ENCODE measurements at places on chromosomes 16 and 17. TPM values are rescaled to one million over a fixed set of nuclear protein-coding genes. Genes with fewer than 3 reads are reported as not detected.
A peak's percentile ranks its signal among the peaks of the same experiment; 100 is the strongest.

Gene HOXB4
- total RNA-seq: 1.9 TPM

Gene RPH3AL
- 1.8 TPM for total RNA-seq

Gene ODAD4
- total RNA-seq: 0.56 TPM

Gene ENPP7
- total RNA-seq: not detected

Gene CCT6B
- total RNA-seq: 1.7 TPM

Gene ACSM2A
- not detected for total RNA-seq

Gene ABCC6
- total RNA-seq: 0.56 TPM

Gene PPM1E
- under 0.01 TPM for total RNA-seq

Gene USP6
- not detected for total RNA-seq

- H3K27ac ChIP-seq: no peak overlapping the region
- DNase-seq: peak; percentile 69
- H3K4me3 ChIP-seq: peak overlapping the region; percentile 79
- peaks cover 6% of the 10 kb centered on the region for H3K4me1 ChIP-seq
Observed at GRCh38 chr17:36602924-36603384, 1.6 kb downstream of the MRM1 start.

DNA sequence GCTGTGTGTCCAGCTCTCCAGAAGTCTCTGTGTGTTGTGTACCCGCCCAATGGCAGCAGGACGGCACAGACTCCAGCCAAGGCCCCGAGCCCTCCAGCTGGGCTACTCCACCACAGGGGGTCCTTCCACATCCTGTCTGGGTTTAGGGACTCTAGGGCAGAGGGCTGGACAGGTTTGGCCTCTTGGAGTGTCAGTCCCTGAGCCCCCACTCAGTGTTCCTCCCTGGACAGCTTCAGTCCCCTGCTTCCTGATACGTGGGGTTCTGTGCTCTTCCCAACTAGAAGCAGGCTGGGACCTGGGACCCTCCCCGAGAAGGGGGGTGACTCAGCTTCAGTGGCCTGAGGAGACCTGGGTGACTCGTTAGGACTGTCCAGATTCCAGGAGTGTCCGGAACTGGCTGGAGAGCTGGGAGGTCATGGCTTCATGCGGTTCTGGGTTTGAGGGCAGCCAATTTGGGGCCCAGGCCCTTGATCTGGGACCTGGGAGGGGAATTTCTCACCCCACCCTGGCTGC lies 4.2 kb downstream of the CDK3 start:
- H3K4me1 ChIP-seq: peaks cover 7% of the 10 kb centered on the region
- H3K27me3 ChIP-seq: no peaks in the 10 kb centered on the region
- H3K36me3 ChIP-seq: peaks cover 3% of the 10 kb centered on the region
- no peak overlapping the region for H3K4me3 ChIP-seq
- peak; percentile 58 for DNase-seq
- 0 out of 2 replicates have a peak overlapping the region, but pooled peaks have one; percentile 6 for H3K27ac ChIP-seq

DNA sequence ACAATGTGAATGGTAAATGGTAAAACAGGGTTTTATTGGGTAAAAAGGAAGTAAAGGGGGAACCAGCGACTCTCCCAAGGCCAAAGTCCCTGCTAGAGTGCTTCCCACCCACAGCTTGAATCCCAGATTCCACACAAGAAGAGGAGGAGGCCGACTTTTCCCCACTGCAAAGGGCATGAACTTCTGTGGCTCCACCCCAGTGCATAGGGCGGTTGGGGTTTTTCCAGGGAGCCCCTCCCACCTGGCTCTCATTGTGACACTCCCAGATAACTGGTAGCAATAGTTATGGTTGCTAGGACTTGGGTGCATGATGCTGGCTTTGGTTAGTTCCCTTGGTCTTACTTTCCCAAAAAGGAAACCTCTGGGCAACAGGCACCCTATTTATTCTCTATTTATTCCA lies 666.0 kb upstream of the CA10 start:
- no peaks in the 10 kb centered on the region for H3K27me3 ChIP-seq
- no peak overlapping the region for H3K27ac ChIP-seq
- H3K4me1 ChIP-seq: no peaks in the 10 kb centered on the region
- no peaks in the 10 kb centered on the region for H3K36me3 ChIP-seq
- no peak overlapping the region for H3K4me3 ChIP-seq

DNA sequence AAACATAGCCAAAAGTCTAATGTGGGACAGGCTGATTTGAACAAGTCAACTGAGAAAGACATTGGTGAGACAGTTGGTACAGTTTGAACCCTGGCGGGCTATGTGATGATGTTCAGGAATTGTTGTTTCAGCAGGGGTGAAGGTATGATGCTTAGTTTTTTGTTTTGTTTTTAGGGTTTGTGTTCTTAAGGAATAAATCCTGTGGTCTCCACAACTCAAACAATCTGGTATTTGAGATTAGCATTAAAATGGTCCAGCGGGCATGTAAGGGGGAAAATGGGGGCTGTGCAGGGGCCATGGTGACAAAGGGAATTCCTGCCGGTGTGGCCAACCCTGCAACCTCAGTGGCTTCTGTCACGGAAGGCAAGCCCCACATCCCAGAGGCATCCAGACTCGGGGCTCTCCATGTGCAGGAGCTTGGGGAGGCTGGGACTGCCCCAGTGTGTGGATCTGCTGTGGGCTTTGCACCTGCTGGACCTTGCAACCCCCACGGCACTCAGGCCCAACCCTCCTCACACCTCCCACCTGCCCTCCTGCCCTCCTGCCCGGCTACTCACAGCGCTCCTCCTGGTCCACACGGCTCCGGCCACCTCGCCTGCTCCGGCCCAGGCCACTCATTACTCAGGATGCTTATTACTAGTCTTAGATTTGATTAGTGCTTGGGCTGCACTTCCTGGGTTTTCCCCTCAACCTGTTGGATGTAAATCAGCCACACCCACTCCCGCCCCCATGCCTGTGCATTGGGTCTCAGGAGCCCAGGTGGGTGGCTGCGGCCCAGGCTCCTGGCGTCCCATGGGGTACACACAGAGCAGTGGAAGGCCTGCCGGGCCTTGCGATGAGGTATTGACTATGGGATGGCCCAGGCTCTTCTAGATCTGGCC lies at the start of gene TNFRSF13B:
Gene TNFRSF13B, minus strand, starts transcription at position 661 of the 881 bp plus-strand sequence. Its CDS starts 43 bp downstream, at position 618.
- H3K27ac ChIP-seq: no peak within 1 kb of the TSS
- DNase-seq: no peak
- H3K4me3 ChIP-seq: no peak within 1 kb of the TSS
- peaks cover 21% of the 10 kb centered on the region for H3K27me3 ChIP-seq
- H3K36me3 ChIP-seq: no peaks in the 10 kb centered on the region

GRCh38 chr16:11642765-11643116 lies 25.5 kb upstream of the SNN start:
- H3K36me3 ChIP-seq: no peaks in the 10 kb centered on the region
- H3K27me3 ChIP-seq: no peaks in the 10 kb centered on the region
- peaks cover 10% of the 10 kb centered on the region for H3K4me1 ChIP-seq
- no peak for DNase-seq
- no peak overlapping the region for H3K4me3 ChIP-seq

- H3K27ac ChIP-seq: no peak overlapping the region
- H3K4me1 ChIP-seq: peaks cover 12% of the 10 kb centered on the region
- DNase-seq: no peak
- H3K27me3 ChIP-seq: no peaks in the 10 kb centered on the region
- peaks cover 4% of the 10 kb centered on the region for H3K36me3 ChIP-seq
Observed at GRCh38 chr16:3835089-3835602, 45.4 kb downstream of the CREBBP start.

DNA sequence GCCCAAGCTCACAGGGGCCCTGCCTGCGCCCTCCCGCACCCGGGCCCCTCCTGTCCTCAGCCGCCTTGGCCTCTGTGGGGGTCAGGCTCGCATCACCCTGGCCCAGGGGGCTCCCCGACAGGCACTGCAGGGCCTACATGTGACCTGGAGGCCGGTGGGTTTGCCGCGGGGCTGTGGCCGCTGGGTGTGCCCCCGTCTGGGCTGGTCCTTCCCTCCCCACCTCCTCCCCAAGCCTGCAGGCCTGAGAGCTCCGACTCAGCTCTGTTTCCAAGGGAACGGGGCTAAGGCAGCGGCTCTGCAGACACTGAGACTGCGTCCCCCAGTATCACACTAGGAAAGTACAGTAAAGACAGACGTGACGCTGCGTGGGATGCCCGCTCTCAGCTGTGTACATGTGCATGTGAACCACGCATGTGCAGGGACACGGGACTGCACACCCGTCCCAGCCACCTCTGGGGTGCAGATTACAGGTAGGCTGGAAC lies 16.5 kb upstream of the WDR45B start:
- H3K36me3 ChIP-seq: no peaks in the 10 kb centered on the region
- H3K4me3 ChIP-seq: no peak overlapping the region
- no peak overlapping the region for H3K27ac ChIP-seq
- no peaks in the 10 kb centered on the region for H3K27me3 ChIP-seq
- H3K4me1 ChIP-seq: no peaks in the 10 kb centered on the region

- no peak for DNase-seq
- H3K27ac ChIP-seq: no peak overlapping the region
- no peaks in the 10 kb centered on the region for H3K4me1 ChIP-seq
- peaks cover 19% of the 10 kb centered on the region for H3K36me3 ChIP-seq
Observed at GRCh38 chr17:67202503-67202902, 42.5 kb downstream of the HELZ start.

DNA sequence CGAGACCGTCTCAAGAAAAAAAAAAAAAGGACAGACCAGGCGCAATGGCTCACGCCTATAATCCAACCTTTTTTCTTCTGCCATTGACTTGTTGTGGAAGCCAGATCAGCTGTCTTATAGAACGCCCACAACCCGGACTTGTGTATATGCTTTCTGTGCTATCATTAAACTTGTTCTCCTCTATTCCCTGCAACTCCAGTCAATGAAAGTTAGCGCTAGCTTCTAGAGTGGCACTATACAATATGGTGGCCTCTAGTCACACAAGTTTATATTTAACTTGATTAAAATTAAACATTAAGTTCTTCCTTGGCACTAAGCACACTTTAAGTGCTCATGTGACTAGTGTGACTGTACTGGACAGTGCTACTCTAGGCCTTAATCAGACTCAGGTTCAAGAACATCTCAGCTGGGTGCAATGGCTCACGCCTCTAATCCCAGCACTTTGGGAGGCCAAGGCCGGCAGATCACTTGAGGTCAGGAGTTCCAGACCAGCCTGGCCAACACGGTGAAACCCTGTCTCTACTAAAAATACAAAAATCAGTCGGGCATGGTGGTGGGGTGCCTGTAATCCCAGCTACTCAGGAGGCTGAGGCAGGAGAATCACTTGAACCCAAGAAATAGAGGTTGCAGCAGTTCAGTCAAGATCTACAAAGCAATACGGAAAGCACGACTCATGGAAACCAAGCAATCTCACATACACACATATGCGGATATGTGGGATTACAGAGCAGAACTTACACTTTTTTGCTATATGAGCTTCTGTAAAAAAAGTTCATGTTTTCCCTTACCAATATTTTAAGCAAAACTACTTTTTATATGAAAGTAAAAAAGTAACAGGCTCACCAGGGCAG lies 18.8 kb upstream of the GLG1 start:
- no peaks in the 10 kb centered on the region for H3K27me3 ChIP-seq
- no peak overlapping the region for H3K27ac ChIP-seq
- no peak overlapping the region for H3K4me3 ChIP-seq
- H3K36me3 ChIP-seq: peaks cover 37% of the 10 kb centered on the region

- no peak overlapping the region for H3K4me3 ChIP-seq
- DNase-seq: no peak
- no peaks in the 10 kb centered on the region for H3K27me3 ChIP-seq
- peak overlapping the region; percentile 42 for H3K27ac ChIP-seq
Observed at GRCh38 chr17:76445697-76446448, 7.1 kb downstream of the UBE2O start.

GRCh38 chr16:66103211-66103610 lies 263.3 kb upstream of the CDH5 start:
- peak; percentile 58 for DNase-seq
- no peak overlapping the region for H3K27ac ChIP-seq
- peaks cover under 1% of the 10 kb centered on the region for H3K27me3 ChIP-seq
- H3K4me3 ChIP-seq: no peak overlapping the region
- peaks cover 6% of the 10 kb centered on the region for H3K4me1 ChIP-seq

DNA sequence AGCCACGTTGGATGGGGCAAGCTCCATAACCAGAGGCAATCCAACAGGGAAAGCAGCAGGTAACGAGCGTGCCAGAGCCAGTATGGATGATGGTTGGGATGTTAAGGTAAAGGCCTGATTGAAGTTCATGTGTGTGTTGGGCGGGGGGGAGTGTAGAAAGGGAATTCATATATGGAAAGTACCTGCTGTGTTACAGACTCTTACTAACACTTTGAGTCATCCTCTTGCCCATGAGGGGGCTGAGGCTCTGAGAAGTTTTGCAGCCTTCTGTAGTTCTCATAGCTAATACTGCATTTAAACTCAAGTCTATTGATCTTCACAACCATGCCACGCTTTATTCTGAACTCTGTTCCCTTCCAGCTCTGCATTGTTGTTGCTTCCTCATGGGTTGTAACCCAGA lies 28.5 kb downstream of the SYCE1L start:
- H3K4me3 ChIP-seq: no peak overlapping the region
- peaks cover 10% of the 10 kb centered on the region for H3K27me3 ChIP-seq
- no peaks in the 10 kb centered on the region for H3K4me1 ChIP-seq

DNA sequence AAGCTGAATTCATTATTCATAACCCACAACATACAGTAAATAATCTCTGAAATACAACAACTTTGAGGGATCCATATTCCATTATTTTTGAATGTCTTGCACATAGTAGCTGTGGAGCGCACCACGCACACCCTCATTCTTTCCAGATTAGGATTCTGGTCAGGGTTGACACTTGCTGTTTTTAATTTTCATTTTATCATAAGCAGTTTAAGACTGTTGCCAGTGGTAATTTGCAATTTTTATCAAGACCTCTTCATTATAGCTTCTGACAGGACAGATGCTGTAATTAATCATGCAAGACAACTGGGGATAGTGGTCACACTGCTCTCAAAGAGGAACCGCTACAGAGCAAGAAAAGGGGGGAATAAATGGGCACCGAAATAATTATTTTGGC lies 109.7 kb downstream of the TOX3 start:
- DNase-seq: no peak
- H3K27me3 ChIP-seq: no peaks in the 10 kb centered on the region
- no peak overlapping the region for H3K4me3 ChIP-seq
- H3K4me1 ChIP-seq: no peaks in the 10 kb centered on the region
- H3K36me3 ChIP-seq: no peaks in the 10 kb centered on the region

- no peak overlapping the region for H3K4me3 ChIP-seq
- no peaks in the 10 kb centered on the region for H3K27me3 ChIP-seq
- DNase-seq: no peak
- peaks cover 6% of the 10 kb centered on the region for H3K4me1 ChIP-seq
Observed at GRCh38 chr16:30601966-30602365, 8.2 kb downstream of the ZNF689 start.

Measured in IMR-90 (cell line).